MCF 10A (cell line): ENCODE measurements at places on chromosomes 5 and 9.

- peak; percentile 53 for DNase-seq
Observed at GRCh38 chr9:130172161-130172857, at the start of gene NCS1. NCS1 (plus strand) TSS chr9:130172404; CDS start chr9:130172664, 260 bp downstream.

DNA sequence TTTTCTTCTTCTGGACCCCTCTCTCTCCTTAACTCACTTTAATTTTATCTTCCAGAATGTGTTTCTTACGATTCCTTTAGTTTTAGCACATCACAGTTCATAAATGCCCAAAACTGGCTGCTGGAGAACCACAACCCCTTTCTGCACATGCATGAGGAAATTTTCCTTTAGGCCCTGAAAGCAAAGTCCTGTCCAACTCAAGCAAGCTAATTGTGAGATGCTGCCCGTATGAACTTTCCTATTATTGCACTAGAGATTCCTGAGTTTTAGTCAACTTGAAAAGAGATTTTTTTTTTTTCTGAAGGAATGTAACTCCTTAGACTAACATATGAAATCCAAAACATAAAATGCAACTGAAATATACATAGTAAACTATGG, 52.1 kb upstream of the DAB2 start:
- DNase-seq: no peak

DNA sequence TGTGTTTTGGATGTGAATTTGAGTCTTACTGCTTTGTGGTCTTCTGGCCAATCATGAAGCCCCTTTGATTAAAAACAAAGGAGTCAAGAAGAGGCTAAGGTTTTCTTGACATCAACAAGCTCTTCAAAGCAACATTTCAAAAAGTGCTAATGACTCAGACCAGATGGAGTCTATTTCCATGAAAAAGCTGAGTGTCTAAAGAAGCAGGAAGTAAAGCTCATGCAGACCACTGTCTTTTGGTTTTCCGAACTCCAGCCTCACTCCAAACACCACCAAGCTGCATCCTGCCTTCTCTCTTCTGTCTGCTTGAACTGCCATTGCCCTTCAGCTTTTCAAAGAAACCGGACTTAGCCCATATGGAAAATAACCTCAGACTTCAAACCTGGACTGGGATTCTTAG, 115.2 kb downstream of the PRDM6 start:
- DNase-seq: no peak

- no peak for DNase-seq
Observed at GRCh38 chr9:129880654-129881546, 45.6 kb downstream of the USP20 start.

DNA sequence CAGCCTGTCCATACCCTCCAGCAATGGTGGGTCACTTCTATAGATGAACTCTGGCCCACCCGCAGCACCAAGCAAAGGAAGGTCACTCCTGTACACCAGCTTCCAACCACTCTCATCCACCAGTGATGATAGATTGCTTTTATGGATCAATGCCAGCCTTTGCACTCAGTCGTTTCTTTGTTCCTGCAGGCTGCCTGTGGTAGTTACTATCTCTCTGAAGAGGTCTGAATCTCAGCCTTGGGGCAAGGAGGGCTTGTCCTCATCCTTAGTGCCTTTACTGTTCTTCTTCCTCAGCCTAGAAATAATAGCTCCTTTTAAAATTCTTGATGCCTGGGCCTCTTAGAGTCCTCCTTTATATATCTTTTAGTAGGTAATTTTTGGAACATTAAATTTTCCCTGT, 100.8 kb downstream of the TMC1 start:
- no peak for DNase-seq

GRCh38 chr5:164934039-164934438, 1428.6 kb downstream of the MAT2B start:
- no peak for DNase-seq

- DNase-seq: no peak
Observed at GRCh38 chr9:131434673-131435072, 40.8 kb downstream of the PRRC2B start.

DNA sequence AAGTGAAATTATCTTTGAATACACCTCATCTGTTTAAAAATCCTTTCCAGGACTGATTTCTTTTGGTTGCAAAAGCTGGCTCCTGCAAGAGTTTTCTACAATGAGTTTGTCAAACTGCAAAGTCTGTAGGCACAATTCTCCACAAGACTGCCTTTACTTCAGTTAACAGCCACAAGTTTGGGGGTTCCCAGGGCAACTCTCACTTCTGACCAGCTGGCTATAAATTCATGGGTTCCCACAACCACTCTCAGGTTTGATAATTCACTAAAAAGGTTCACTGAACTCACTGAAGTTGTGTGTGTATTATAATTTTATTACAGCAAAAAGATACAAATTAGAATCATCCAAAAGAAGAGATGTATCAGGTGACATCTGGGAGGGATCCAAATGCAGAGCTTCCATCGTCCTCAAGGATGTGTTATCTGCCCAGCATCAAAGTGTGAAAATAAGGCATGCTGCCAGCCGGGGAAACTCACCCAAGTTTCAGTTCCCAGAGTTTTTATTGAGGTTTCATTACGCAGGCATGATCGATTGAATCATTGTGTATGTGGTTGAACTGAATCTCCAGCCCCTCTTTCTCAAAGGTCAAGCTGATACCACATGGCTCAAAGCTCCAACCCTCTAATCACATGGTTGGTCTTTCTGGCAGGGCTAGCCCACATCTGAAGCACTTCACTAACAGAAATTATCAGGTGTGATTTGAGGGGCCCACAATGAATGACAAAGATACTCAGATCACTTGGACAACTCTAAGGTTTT, 19.0 kb upstream of the PSIP1 start:
- DNase-seq: no peak

DNA sequence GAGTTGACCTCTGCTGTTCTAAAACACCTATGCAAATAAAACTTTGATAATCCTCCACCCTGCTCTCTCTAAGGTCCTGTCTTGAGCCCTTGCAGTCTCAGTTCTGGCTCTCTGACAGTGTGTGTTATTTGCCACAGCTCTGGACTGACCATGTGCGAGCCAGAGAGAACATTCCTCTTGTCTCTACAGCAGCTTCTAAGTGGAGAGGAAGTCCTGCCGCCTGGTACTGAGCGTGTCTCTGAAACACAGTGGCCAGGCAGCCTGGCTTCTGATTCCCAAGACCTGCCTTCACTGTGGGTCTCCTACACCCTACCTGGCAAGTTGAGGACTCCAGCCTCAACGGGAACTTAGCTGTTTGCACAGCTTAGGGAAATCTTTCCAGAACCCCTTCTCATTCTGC, 61.6 kb downstream of the ENTREP1 start:
- no peak for DNase-seq

- DNase-seq: peak; percentile 9
Observed at GRCh38 chr9:109001275-109001676, 12.0 kb downstream of the CTNNAL1 start.

DNA sequence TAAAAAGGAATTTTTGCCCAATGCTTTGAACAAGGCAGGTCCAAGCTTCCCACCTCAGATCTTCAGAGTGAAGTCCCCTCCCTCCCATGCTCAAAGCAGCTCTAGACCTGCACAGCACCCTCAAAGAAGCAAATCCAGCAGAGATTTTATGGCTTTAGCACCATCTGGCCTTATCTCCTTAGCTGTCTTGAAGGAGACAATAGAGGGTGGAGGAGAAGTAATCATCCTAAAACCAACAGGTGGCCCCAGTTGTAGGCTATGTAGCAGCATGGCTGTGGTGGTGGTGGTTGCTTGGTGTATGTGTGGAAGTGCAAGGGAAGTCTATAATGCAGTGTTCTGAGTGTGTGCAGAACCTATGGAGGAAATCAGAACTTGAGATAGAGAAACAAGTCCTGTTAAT, 140.1 kb downstream of the GRIA1 start:
- no peak for DNase-seq

DNA sequence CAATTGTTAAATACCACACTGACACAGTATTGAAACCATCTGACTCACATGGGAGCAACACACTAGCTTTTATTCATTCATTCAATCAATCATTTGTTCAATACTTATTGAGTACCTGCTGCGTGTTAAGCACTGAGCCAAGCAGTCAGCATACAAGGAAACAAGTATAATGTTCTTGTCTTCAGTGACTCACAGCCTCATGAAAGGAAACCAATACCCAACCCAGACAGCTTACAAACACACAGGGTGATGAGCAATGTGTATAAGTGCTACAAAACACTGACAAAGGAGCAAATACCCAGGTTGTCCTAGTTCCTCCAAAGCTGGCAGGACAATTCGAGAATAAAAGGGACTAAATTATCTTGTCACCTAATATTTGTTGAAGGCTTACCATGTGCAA, 67.6 kb upstream of the RASEF start:
- peak; percentile 44 for DNase-seq

- no peak for DNase-seq
Observed at GRCh38 chr5:36522746-36523065, 83.7 kb upstream of the SLC1A3 start.

DNA sequence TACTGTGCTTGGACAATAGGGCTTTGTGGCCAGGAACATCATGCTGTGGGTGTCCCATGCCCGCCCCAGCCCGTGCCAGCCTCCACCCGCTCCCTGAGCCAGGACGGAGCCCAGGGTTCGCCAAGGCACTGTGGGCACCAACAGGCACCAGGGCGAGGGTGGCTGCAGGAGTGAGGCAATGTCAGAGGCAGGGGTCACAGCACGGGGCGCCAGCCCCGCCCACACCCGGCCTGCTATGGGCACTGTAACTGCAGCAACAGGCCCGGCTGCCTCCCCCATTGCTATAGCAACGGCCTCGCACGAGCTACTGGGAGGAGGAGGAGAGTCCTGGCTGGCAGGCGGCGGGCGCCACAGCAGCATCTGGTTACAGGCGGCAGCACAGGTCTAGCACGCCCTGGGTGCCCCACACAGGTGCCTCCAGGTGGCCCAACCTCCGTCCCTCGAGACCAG, 2.5 kb downstream of the ABCA2 start:
- DNase-seq: no peak

DNA sequence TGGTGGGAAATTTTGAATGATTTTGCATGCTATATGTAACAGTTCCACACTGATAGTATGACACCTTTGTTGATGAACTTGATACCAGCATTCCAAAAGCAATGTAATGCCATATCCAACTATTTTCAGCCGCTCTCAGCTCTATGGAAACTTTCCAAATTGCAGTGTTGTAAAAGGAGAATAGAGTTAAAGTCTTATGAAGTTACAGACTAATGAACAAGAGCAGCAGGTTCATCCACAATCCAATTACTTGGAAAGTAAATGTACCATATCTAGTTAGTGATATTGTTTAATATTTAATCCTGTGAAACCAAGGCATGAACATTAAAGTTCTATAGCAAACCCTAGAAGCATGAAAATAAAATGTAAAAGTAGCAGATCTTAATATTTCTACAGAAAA, 418.2 kb downstream of the TUSC1 start:
- DNase-seq: no peak

DNA sequence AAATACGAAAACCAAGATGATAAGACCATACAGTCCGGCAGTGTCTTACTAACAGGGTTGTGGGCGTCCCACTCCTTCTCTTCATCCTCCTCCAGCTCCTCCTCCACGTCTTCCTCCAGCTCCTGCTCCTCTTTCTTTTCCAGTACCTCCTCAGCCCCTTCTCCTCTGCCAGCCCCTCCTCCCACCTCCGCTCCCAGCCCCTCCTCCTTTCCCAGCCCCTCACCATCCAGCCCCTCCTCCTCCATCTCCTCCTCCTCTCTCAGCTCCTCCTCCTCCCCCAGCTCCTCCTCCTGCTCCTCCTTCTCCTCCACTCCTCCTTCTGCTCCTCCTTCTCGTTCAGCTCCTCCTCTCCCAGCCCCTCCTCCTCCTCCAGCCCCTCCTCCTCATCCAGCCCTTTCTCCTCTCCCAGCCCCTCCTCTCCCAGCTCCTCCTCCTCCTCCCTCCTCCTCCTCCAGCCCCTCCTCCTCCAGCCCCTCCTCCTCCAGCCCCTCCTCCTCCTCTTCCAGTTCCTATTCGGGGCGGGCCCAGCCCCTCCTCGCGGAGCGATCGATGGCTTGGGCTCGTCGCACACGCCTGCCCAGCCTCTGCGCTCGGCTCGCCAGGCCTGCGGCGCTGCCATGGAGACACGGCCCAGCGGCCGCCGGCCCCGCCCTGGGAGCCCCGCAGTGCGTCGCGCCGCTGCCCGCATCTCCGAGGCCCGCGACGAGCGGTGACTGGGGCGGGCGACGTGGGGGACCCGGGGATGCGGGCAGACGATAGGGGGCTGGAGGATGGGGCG, at the start of gene BRD3OS:
BRD3OS (plus strand) TSS at position 654 of the 778 bp plus-strand sequence. CDS start 1,267 bp downstream, outside the sequence.
- DNase-seq: peak; percentile 98
